NCI-H2227 treated with DMSO at 0.1 percent for 48 hours (cell line): ENCODE measurements at places on chromosomes 7 and 10.

- no peak for DNase-seq
Measured at GRCh38 chr10:73649876-73650536, 5.8 kb downstream of the SYNPO2L start.

- no peak for DNase-seq
Measured at GRCh38 chr7:73876973-73877372, 16.0 kb downstream of the TMEM270 start.

DNA sequence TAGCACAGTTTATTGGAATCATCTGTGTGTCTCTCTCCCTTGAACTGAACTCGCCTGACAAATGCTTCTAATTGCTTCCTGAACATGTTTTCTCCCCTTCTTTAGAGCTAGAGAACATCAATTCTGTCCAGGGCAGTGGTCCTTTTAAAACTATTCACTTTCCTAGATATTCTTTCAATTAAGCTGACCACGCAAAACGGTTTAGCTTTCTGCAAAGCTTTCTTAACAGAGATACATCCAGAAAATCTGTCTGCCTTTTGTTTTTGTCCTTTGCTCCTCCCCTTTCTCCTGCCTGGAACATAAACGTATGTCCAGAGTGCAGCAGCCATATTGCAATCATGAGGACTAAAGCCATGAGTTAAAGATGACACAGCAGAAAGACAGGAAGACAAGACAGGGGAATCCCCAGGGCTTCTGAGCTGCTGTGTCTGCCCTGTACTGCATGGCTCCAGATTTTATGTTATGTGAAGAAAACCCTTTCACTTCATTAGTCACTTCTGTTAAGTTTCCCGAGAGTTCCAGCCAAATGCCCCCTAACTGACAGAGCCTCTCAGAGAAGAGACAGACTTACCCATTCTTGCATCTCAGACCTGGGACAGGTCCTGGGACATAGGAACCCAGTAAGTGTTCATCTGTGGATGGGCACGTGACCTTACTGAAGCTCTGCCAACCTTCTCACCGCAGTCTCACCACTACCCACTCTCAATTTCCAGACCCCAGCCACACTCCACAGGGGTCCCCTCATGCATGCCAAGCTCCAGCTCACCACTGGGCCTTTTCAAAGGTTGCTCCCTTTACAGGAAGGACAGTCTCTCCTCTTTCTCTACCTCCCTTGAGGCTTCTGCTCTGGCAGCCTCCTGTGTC is 35.0 kb upstream of the CPXM2 start:
- no peak for DNase-seq

GRCh38 chr7:10767771-10768170 is 205.9 kb upstream of the PHF14 start:
- DNase-seq = no peak

DNA sequence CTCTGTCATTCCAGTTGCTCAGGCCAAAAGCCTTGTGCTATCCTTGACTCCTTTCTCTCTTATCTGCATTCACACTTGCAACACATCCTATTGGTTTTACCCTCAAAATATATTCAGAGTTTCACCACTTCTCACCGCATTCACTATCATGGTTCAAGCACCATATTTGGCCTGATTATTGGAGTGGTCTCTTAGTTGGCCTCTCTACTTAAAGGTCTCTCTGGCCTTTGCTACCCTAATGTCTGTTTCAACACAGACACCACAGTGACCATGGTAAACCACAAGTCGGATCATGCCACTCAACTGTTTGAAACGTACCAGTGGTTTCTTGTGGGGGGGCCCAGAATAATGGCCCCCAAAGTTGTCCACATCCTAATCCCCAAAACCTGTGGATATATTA is 15.2 kb upstream of the PDZD8 start:
- no peak for DNase-seq

- no peak for DNase-seq
Measured at GRCh38 chr7:133053321-133053891, 28.5 kb downstream of the CHCHD3 start.
